ENCODE measurements at places on chromosomes 11 and 22.

DNA sequence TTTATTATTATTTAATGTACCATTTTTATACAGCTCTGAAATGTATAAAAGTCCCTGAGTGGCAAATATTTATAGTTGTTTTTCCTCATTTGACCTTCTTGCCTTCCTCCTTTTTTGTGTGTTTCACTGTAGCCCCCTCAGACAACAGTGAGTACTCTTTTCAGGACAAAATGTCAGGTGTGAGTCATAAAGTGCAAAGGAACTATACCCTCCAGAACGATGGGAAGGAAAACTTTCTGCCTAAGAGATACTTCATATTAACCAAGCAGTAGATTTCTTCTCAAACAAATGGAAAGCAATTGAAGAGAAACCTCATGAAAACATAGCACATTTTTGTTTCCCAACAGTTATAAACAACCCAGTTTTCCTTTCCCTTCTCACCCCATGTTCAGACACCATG is 16.1 kb upstream of the MS4A7 start:
- DNase-seq: no peak

GRCh38 chr11:69443138-69443967 is 38.1 kb upstream of the LINC01488 start:
- peak; percentile 76 for DNase-seq

DNA sequence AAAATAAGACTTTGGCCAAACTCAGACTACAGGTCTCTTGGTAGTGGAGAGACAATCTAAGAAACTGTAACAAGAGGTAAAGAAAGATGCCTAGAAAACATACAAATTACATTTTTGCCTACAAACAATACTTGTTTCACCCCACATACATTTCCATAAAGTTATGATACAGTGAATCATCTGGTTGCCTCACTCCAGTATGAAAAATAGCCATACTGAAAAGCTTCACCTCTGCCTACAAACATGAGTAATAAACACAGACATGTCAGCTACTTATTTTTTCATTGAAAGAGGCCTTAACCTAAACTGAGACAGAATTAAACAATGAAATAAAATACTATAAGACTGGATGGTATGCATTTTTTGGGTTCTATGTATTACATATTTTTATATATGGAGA is 1463.0 kb downstream of the FAM181B start:
- DNase-seq: no peak

- DNase-seq: no peak
Observed at GRCh38 chr11:32080361-32080980, 10.4 kb upstream of the RCN1 start.

GRCh38 chr11:57297221-57297620 is 27.5 kb downstream of the TNKS1BP1 start:
- no peak for DNase-seq

DNA sequence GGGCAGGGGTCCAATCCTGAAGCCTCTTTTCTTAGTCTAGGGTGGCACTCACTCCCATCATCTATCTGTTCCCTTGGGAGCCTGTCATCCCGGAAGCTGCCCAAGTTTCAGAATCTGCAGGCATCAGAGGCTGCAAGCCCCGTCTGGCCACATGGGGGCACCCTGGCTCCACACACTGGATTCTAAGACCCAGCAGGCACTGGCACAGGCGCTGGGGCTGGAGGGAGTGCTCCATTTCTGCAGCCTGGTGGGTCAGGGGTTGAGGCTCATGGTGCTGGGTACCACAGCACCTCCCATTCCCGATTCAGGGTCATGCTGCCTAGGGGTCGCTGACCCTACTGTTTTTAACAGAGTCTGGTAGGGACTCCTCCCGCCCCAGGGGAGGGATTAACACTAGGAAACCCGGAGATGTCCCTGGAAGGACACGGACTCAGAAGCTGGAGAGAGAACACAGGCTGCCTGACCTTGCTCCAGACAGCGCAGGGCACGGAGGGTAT is 243.9 kb upstream of the SYN3 start:
- DNase-seq: peak; percentile 66

DNA sequence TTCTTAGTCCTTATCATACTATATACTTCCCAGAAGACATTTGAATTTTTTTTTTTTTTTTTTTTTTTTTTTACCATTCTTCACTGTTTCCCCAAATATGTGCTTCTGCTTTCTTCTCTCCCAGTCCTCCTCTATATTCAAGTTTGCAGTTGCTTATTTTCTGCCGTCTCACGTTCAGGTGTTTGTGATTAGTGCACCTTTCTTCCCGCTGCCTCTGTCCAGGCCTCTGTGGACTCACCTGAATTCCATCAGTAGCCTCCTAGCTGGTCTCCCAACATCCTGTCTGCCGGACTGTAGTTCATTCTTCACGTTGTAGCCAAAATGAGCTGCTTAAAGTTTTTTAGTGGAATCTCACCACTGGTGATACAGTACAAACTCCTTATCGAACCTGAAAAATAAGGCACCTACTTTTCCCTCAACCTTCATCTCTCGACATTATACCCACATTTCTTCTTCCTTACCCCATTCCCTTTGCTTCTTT is 795 bp upstream of the MSANTD4 start:
- DNase-seq: no peak

GRCh38 chr11:13972043-13972910 is 9.8 kb downstream of the SPON1 start:
- no peak for DNase-seq

DNA sequence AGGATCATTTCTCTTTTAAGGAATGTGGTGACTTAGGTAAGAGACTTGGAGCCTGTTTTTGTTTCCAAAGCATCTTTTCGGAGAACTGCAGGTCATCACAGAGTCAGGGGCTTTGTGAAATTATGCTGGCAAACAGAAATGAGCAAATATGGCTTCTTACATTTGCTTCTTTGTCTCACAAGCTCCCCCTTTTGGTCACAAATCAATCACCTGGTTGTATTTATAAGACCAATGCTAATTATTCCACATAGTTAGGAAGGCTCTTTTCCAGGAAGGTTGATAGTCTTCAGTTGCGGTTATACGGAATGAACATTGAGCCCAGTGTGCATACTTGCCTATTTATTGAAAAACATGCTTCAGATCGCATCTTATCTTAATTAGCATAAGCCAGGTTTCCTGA is 34.6 kb upstream of the CEP126 start:
- DNase-seq: no peak

- peak; percentile 1 for DNase-seq
Observed at GRCh38 chr11:81658722-81659121, 1074.9 kb downstream of the FAM181B start.

DNA sequence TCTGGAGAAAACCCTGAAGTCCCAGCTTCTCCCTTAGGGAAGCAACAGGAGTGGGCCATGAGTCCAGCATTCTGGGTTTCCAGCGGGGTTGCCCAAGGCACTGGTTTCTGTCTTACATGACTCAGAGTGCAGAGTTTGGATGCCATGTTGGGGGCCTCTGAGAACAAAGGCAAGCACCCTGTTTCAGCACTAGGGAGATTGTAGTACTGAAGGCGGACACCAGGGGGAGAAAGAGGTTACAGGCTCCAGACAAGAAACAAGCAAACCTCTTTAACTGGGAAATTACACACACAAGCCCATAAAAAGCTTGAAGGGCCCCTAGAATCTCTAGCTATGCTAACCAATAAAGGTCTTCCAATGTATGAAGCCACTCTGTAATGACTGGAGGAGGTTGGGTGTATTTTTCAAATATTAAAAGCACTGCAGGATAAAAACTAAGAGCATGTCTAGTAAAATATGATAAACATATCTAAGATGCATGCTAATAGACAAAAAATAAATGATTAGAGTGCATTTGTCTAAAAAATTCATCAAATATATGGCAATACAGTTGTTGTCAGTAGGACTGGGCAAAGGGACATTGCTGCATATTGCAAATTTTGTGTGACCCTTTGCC is 7.1 kb downstream of the MS4A6E start:
- DNase-seq: peak; percentile 66

GRCh38 chr22:41970601-41971000 is 1.4 kb downstream of the SEPTIN3 start:
- DNase-seq: no peak

- DNase-seq: no peak
Observed at GRCh38 chr11:31387379-31387778, 17.7 kb downstream of the DNAJC24 start.

- DNase-seq: no peak
Observed at GRCh38 chr11:88203604-88204003, 28.4 kb upstream of the RAB38 start.

DNA sequence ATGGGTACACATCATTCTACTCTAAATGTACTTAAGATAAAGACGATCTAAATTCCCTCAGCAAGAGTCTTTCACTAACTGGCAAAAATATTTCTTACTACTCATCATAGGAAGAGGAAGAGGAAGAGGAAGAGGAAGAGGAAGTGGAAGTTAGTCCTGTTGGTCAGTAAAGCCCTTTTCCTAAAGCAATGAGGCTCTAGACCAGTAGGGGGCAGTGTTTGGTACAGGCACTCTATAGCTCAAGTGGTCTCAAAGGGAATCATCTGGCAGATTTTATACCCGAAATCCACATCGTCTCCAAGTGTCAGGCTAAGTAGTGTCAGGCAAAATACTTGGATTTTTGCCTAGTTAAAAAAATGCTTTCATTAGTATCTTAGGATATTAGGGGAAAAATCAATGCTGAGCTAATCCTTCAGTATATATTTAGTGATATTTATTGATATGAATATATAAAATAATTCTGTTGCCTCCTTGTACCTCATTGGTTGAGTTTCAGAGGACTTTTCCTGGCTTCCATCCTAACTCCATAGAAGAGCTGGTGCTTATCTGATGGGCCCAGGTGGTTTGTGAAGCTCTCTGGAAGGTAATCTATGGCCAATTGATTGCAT is 7.7 kb downstream of the BLID start:
- DNase-seq: peak; percentile 3

- DNase-seq: no peak
Observed at GRCh38 chr22:28903080-28903479, 19.7 kb downstream of the ZNRF3 start.

GRCh38 chr11:33829430-33830141 is 55.3 kb upstream of the FBXO3 start:
- DNase-seq: peak; percentile 58

DNA sequence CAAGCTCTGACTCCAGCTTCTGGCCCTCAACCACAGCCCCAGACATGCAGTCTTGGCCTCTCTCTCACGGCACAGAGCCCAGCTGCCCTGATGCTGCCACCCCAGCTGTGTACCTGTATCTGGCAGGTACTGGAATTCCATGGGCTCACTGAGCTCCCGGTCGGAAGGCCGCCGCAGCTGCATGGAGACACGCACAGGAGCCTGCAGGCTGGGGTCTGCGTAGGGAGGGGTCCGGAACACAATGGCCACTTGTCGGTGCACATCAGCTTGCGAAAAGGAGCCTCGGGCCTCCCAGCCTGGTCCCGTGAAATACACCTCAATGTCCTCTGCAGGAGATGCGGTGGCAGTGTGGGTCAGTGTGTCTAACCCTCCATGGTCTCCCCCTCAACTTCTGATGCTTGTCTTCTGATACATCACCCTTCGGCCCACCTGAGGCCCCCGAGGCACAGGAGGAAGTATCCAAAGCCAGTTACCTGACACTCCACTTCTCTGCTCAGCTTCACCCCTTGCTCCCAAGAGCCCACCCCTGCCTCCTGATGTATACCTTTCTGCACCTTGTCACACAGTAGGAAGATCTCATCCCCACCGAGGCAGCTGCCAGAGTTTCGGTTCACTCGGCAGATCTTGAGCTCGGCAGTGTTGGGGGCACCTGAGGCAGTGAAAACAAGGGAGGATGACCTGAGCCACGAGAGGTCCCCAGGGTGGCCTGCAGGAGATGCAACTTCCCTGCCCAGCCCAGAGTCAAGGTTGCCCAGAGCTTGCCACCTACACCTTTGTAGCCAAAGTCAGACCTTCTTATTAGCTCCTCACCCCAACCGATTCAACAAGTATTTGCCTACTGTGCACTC is 4.3 kb downstream of the RELA start:
- DNase-seq: no peak

- DNase-seq: peak; percentile 34
Observed at GRCh38 chr22:25172153-25172552, 27.5 kb upstream of the CRYBB3 start.

GRCh38 chr11:67504950-67505581 is at the start of gene PITPNM1:
TSS of gene PITPNM1 (minus strand) at chr11:67505363. CDS start at chr11:67504180, 1,183 bp downstream.
- DNase-seq: peak; percentile 69

GRCh38 chr11:133829566-133829965 is 15.7 kb downstream of the SPATA19 start:
- DNase-seq: no peak

DNA sequence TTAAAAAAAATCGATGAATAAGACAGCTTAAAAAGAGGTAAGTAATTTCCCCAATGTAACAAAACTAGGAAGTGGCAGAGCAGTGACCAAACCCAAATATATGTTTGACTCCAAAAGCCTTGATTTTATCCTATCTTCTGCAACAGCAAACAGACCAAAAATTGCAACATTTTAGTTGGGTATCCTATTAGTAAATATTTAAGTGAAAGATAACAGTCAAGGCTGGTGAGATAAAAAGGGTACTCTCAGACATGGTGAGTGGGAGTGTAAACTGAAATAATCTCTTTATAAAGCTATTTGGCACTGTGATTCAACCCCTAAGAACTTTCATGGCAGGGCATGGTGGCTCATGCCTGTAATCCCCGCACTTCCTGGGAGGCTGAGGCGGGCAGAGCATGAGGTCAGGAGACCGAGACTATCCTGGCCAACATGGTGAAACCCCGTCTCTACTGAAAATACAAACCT is 1.9 kb upstream of the RDX start:
- no peak for DNase-seq

- DNase-seq: no peak
Observed at GRCh38 chr22:49300951-49301397, 526.7 kb downstream of the BRD1 start.

GRCh38 chr11:123628936-123629683 is 25.3 kb downstream of the SCN3B start:
- no peak for DNase-seq

- DNase-seq: no peak
Observed at GRCh38 chr11:76631566-76632308, 38.8 kb downstream of the LRRC32 start.

GRCh38 chr22:43218786-43219185 is 31.9 kb upstream of the TTLL12 start:
- no peak for DNase-seq

DNA sequence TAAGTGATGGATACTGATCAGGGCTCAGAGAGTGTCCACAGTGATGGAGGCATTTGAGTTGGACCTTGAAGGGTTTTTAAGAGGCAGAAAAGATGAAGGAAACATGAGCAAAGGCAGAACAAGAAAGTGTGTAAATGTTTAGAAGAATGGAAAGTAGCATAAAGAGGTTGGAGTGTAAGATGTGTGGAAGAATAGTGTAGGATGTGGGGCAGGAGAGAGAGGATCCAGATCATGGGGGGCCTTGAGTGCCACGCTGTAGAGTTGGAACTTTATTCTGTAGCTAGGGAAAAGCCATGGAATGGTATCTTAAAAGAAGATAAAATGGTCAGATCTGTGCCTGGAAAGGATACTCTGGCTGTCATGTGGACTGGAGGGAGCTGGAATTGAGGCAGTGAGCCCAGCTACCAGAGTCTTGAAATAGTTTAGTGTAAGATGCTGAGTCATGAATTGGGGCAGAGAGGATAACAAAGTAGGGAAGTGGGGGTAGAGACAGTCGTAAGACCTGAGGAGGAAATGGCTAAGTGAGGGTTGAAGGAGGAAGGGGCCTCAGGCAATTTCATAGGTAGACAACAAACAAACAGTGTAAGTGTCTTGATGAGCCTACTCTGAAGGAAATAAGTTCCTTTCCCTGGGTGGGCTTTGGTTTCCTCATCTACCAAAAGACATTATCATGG is 6.7 kb downstream of the KCNE3 start:
- DNase-seq: no peak

GRCh38 chr22:45180146-45180679 is 16.5 kb downstream of the NUP50 start:
- DNase-seq: no peak

GRCh38 chr22:17787716-17788330 is 13.6 kb upstream of the BID start:
- DNase-seq: no peak

- DNase-seq: no peak
Observed at GRCh38 chr11:11334607-11335006, 18.4 kb downstream of the CSNK2A3 start.

All from stimulated activated CD4-positive, alpha-beta T cell treated with anti-CD3 and anti-CD28 coated beads, Interleukin-1b, Interleukin-23, amount 100 ng/mL, for 48 hours (primary cell).